Panc1 (cell line): ENCODE measurements at places on chromosomes 6 and 20.

- no peak overlapping the region for H3K4me3 ChIP-seq
- no peak for DNase-seq
- H3K36me3 ChIP-seq = no peaks in the 10 kb centered on the region
- no peak overlapping the region for H3K27ac ChIP-seq
These were observed 13.7 kb upstream of the PRDM13 start for GRCh38 chr6:99592900-99593299.

GRCh38 chr6:52573295-52573694 is 3.6 kb downstream of the TRAM2 start:
- 0 out of 2 replicates have a peak, but pooled peaks cover 2% of the 10 kb centered on the region for H3K36me3 ChIP-seq
- DNase-seq = no peak
- peak overlapping the region; percentile 82 for H3K27ac ChIP-seq
- no peaks in the 10 kb centered on the region for H3K27me3 ChIP-seq

- peak overlapping the region; percentile 100 for H3K27ac ChIP-seq
- H3K4me3 ChIP-seq = no peak overlapping the region
- H3K27me3 ChIP-seq = no peaks in the 10 kb centered on the region
- peaks cover 2% of the 10 kb centered on the region; the same call in 1 of the 2 replicates for H3K36me3 ChIP-seq
- no peak for DNase-seq
These were observed 12.0 kb upstream of the MRPS10 start for GRCh38 chr6:42229506-42230119.

DNA sequence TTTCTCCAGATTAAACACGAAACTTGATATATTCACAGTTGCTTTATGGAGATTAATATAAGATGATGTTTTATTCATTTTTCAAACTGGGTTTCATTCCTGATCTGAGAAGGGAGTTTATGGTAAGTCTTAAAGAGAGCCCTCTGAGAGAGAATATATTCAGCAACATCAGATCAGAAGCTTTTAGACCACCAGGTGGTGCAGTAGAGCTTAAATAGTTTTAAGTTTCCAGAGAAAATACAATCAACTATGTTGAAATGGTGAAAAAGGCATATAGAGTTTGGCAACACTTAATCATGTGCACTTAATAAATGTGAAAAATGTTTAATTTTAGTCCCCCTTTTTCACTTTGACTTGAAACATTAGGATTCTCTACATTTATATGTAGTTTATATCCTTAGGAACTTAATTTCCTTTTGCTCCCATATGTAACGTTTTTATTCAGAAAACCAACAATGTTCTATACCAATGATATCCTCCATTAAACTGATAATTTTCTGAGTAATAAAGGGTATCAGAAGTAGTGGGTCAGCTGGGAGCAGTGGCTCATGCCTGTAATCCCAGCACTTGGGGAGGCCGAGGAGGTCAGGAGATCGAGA is 86.4 kb upstream of the CLDN20 start:
- H3K36me3 ChIP-seq = no peaks in the 10 kb centered on the region
- H3K27ac ChIP-seq = peak overlapping the region; percentile 80
- H3K4me3 ChIP-seq = no peak overlapping the region
- H3K4me1 ChIP-seq = peaks cover 15% of the 10 kb centered on the region
- no peak for DNase-seq
- H3K27me3 ChIP-seq = no peaks in the 10 kb centered on the region
